IPS DF 19.7 (cell line): ENCODE measurements at places on chromosomes 4 and X.

GRCh38 chr4:126215759-126216158, 901.0 kb downstream of the FAT4 start:
- no peak for DNase-seq

DNA sequence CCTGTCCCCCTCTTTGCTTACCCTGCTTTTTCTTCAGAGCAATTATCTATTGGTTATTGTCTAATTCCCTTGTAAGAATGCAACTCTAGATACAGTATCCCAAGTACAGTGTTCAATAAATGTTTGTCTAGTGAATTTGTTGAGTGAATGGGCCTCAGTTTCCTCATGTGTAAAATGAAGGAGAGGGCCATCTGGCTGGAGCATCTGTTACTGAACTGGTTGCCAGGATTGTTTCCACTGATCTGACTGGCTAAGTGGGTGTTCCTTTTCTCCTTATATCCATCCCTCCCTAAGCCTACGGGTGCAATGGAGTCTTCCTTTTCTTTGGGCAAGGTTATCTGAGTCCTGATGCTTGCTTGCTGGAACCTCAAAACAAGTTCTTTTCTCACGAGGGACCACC, 185.2 kb upstream of the RPS6KA3 start:
- DNase-seq, result no peak

GRCh38 chr4:138596896-138597295, 354.7 kb upstream of the SLC7A11 start:
- DNase-seq, result no peak

DNA sequence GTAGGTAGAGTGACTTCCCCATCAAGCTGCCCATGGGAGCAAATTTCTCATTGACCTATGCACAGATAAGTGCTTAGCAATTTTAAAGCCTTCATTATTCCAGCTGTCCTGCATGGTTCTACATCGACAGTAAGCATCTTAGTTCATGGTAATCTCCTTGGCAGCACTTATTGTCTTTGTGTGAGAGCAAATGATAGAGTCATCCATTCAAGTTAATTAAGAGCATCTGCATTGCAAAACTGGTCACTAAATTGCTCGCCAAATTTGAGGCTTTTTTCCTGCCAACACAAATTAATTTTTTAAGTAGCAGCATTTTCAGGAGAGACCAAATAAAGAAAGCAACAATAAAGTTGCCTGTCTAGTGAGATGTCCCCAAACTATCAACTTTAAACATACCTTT, 76.7 kb downstream of the SH3BGRL start:
- DNase-seq, result no peak

- DNase-seq, result no peak
Observed at GRCh38 chr4:181477591-181477990, 765.6 kb upstream of the TENM3 start.

DNA sequence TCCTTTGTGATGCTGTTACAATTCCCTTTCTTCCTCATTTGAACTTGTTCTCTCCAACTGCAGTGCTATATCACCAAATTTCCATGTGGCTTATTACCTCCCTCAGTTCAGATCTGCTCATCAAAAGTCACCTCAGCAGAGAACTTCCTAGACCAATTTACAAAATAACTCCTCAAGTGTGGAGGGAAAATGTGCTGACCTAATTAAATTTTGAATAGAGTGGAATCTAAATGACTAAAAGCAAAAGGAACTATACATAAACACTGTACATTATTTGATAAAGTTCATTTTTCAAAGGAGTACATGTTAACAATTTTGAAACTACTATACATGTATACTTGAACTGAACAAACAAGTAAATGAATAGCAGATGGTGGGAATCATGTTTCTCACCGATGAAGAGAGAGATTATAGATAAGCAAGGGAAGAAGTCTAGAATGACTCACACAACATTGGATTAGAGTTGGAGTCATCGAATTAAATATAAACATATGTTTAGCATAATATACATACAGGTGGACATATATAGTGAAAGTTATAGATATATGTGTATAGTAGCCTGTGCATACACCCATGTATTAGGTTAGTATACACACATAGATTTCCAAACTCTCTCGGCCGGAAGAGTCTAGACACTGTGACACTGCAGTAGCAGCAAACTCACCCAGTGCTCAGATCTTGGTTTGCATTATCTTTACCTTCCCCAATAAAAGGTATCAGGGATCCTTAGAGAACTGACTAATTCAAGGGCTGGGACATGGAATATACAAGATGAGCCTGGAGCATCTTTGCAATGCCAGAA, 318.7 kb downstream of the PCDH18 start:
- DNase-seq, result no peak

DNA sequence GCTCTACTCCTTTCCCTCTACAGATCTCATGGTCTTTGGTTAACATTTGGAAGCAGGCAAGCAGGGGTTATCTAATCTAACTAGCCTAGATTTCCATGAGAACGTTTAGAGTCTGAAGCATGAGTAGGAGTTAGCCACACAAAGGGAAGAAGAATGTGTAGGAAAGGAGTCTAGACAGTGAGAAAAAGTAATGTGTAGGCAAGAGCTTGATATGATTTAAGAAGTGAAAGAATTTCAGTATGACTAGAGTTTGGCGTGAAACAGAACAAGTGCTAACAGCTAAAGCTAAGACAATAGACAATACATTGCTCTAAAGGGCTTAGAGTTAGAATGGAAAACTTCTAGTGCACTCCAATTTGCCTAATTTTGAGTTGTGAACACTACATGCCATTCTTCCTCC, 10.8 kb downstream of the CXCL8 start:
- no peak for DNase-seq

GRCh38 chrX:65034292-65034667, 58.0 kb upstream of the ZC4H2 start:
- DNase-seq, result no peak

DNA sequence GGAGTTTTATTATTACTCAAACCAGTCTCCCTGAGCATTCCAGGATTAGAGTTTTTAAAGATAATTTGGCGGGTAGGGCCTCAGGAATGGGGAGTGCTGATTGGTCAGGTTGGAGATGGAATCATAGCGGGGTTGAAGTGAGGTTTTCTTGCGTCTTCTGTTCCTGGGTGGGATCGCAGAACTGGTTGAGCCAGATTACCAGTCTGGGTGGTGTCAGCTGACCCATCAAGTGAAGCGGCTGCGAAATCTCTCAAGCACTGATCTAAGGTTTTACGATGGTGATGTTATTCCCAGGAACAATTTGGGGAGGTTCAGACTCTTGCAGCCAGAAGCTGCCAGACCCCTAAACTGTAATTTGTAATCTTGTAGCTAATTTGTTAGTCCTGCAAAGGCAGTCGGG, 25.1 kb upstream of the SETD7 start:
- no peak for DNase-seq
